ENCODE measurements at places on chromosomes 2 and 18.

GRCh38 chr18:76988827-76989646 lies 143.5 kb downstream of the MBP start:
- DNase-seq = no peak

GRCh38 chr2:19775838-19776237 lies 125.9 kb downstream of the TTC32 start:
- DNase-seq = no peak

DNA sequence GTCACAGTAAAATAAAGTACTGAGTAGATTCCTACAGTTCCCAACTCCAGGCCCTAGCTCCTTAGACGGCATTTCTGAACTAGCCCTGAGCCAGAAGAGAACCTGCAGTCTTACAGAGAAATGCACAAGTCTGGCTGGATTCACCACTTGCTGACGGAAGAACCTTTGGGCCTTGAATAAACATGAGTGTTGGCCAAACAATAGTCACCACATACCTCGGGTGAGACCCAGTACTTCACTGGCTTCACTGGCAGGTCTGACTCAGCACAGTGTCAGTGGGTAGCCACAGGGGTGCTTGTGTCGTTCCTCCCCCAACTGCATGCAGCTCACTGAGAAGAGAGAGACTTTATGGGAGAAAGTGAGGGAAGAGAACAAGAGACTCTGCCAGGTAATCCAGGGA lies 88.9 kb downstream of the TMEM185B start:
- peak; percentile 81 for DNase-seq

- peak; percentile 80 for DNase-seq
These were observed 8.8 kb downstream of the GKN2 start for GRCh38 chr2:68943581-68944568.

Data from AG20443 (cell line).